ENCODE measurements at places on chromosomes 5 and 9.

GRCh38 chr9:35891646-35892045 lies 14.4 kb upstream of the HRCT1 start:
- no peak for DNase-seq

GRCh38 chr5:170493028-170493820 lies 10.6 kb upstream of the KCNIP1 start:
- no peak for DNase-seq

- no peak for DNase-seq
Measured at GRCh38 chr5:115641948-115642347, 16.1 kb upstream of the TMED7 start.

GRCh38 chr5:137696481-137696880 lies 39.4 kb downstream of the KLHL3 start:
- no peak for DNase-seq

- DNase-seq: no peak
Measured at GRCh38 chr9:125137200-125137599, 6.1 kb downstream of the SCAI start.

- DNase-seq: no peak
Measured at GRCh38 chr5:127930311-127930710, 153.3 kb upstream of the SLC12A2 start.

DNA sequence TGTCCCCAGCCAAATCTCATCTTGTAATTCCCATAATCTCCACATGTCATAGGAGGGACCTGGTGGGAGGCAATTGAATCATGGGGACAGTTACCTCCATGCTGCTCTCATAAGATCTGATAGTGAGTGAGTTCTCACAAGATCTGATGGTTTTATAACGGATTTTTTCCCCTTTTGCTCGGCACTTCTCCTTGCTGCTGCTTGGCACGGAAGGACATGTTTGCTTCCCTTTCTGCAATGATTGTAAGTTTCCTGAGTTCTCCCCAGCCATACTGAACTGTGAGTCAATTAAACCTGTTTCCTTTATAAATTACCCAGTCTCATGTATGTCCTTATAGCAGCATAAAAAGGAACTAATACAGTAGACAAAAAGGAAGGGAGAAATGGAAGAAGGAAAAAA lies 76.7 kb upstream of the CCNG1 start:
- no peak for DNase-seq

GRCh38 chr5:79560771-79561524 lies 47.0 kb upstream of the HOMER1 start:
- no peak for DNase-seq

- DNase-seq: no peak
Measured at GRCh38 chr9:93471124-93471523, 17.7 kb upstream of the FAM120AOS start.

- DNase-seq: no peak
Measured at GRCh38 chr9:37534901-37535300, 41.3 kb downstream of the FBXO10 start.

DNA sequence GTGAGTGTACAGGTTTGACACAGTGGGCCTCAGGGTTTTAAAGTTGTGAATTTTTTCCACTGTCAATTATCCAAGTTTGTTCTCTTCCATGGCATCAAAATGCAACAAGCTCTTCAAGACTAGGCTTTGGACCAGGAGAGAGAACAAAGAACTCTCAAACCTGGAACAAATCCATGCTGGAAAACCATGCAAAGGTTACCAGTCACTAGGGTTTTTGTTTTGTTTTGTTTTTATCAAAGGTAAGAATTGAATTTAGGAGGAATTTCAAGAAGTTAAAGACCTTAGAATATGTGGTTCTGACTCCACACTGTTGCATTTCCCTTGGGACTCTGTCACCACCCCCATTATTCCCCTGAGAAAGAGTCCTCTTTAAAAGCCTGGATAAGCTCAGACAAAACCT lies 191.1 kb upstream of the PIK3R1 start:
- DNase-seq: no peak

GRCh38 chr9:134753191-134753590 lies 111.6 kb downstream of the COL5A1 start:
- no peak for DNase-seq

DNA sequence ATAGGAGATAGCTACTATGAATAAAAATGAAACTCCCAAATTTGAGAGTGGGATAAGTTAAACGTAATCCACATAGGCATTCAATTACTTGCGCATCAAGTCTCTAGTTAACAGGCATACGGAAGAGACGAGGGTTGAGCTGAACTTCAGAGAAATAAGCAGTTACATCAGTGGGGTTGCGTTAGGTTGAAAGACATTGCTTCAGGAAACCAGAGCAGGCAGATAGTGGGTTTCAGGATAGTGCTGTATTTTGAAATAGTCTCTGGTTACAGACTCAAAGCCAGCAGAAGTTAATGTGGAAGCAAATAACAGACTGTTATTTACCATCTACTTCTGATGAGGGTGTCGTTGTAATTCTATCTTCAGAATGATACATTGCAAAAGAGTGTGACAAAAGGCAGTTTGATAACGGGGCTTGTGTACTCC lies 533.4 kb downstream of the PDE4D start:
- DNase-seq: no peak
